ENCODE measurements at places on chromosomes 6 and 20.
A peak's percentile ranks its signal among the peaks of the same experiment; 100 is the strongest.

DNA sequence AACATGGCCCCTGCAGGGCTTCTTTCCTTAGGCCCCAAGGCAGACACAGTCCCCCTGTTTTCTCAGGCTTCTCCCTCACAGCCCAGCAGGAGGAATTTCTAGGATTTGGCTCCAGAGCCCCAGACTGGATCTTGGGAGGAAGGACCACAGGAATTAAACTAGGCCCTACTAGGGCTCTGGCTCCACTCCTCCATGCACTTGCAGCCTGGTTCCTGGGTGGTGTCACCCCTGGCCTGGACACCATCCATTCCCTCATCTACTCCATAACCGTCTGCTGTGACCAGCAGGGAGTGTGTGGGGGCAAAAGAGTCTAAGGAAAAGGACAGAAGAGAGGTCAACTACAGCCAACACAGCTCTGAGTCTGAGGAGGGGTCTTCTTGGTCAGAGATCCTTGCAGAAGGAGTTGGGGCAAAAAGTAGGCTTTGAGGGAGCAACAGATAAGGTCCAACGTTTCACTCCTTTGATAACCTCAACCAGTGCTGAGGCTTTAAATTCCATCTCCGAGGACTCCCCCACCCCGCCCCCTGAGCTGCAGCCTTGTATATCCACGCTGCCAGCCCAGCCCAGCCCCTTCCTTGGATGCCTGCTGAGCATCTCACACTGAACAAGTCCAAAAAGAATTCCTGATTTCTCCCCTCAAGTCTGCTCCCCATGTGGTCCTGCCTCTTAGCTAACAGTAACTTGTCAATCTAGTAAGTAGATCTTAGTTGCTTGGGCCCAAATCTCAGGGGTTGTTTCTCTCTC lies 27.9 kb upstream of the SPDEF start:
- no peak for DNase-seq

GRCh38 chr6:72947534-72947933 lies 277.8 kb downstream of the KHDC1L start:
- no peak for DNase-seq

DNA sequence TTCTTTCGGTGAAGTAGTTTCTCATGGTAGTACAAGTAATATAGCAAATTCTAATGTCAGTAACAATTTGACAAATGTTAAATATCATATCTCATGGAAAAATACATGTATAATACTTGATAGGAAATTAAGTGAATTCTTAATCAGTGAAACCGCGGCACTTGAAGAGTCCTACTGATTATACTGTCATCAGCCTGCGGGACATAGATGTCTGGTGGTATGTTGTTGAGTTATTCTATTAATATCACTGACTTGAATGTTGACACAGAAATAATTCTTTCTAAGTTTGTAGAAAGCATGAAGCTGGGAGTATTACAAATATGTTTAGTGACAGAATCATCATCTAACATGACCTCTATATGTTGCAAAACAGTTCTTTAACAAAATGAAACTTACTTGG lies 479.8 kb upstream of the IMPG1 start:
- no peak for DNase-seq

DNA sequence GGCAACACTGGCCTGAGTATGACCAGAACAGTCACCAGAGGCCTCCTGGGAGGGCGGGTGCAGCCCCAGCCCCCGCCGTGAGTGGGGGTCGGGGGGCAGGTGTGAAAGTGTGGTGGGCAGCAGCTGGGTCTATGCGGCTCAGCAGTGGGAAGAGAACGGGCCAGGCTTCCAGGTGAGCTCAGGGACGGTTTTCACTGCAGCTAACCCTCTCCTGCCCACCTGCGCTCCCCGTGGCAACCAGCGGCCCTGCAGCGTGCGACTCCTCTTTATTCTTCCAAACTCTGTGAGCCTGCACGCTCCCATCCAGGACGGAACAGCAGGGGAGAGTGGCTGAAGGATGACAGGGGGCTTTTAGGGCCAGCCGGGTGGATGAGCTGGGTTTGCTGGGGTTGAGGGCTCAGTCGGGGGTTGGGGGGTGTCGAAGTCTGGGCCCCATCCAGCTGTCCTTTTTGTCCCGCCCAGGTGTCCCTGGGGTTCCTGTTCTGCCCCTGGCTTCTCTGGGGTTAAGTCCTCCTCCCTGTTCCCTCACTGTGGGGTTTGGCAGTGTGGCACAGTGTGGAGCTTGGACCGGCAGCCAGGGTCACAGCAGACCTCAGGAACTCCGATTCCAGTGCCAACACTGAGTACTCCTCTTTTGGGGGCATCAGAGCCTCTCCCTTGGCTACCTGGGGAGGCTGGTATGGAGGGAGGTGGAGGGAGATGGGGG lies 859 bp upstream of the BIRC7 start:
- peak; percentile 31 for DNase-seq

- DNase-seq: no peak
Observed at GRCh38 chr6:10719296-10719963, 3.4 kb upstream of the TMEM14C start.

GRCh38 chr20:1005452-1006027 lies 3.4 kb upstream of the RSPO4 start:
- peak; percentile 62 for DNase-seq

DNA sequence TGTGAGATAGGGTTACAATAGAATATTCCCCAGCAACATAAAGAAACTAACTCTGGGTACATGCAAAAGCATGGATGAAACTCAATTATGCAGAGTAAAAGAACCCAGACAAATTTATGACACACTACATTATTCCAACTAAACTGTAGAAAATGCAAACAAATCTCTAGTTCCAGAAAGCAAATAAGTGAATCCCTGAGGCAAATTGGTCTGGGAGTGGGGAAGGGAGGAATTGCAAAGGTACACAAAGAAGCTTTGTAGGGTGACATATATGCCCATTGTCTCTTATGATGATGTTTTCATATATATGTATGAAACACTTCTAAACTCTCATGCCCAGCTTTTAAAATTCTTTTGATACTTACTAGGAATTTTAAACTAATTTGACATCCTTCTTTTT lies 266.0 kb downstream of the CDKAL1 start:
- DNase-seq: no peak

DNA sequence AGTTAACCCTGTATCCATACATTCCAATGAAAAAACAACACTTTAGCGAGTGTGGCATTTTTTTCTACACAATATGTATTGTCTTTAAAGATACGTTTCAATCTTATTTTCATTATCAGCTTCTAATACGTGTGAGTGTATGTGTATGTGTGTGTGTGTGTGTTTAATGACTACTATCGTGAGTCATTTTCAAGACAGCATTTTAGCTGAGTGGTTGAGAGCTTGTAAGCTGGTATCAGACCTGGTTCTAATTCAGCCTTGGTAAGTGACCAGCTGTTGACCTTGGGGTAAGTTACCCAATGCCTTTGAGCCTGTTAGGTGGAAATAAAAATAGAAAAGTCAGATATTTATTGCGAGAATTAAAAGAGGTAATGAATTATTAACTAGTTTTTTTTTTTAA lies 320.0 kb upstream of the NT5E start:
- no peak for DNase-seq

- DNase-seq: peak; percentile 11
Observed at GRCh38 chr6:38976801-38977500, 71.6 kb upstream of the GLP1R start.

DNA sequence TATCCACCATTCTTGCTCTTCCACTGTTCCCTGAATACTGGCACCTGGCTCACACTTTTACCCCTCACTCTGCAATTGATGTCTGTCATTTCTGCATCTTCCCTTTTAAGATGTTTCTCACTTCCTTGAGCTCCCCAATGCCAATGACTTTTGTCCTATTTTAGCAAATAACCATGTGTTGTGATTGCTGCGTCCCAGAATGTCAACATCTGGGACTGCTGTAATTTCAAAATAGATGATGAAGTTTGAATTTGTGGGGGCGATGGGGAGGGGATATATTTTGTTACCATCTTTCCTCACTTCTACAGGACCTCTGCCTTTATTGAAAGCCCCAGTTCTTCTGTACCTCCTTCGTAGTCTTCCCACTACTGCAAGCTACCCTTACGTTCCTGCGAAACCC lies 40.0 kb upstream of the ADGRF5 start:
- DNase-seq: no peak

DNA sequence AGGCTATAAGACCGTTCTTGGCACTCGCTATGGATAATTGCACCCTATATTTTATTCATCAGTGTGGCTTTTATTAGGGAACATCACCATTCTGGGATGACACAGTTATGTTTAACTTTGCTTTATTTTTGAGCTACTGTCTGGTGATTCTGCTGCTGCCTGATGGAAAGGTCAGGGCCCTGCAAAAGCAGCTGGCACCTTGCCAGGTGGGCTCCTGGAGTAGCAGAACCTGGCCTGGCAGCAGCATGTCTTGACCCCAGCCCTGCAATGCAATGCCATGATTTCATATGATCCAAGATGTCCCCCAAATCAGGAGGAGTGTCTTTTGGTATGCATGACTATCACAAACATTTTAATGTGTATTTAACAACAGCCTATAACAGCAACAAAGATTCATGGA lies 228.4 kb upstream of the RSPO3 start:
- no peak for DNase-seq

- DNase-seq: no peak
Observed at GRCh38 chr6:36753671-36754405, 56.2 kb downstream of the RAB44 start.

DNA sequence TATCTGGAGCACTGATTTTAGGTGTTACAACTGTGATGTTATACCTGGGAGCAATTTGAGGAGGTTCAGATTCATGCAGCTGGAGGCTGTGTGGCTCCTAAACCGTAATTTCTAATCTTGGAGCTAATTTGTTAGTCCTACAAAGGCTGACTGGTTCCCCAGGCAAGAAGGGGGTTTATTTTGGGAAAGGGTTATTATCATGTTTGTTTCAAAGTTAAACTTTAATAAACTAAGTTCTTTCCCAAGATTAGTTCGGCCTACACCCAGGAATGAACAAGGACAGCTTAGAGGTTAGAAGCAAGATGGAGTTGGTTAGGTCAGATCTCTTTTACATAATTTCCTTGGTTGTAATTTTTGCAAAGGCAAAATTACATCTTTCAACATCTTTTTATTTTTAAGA lies 135.8 kb downstream of the MYO6 start:
- no peak for DNase-seq

All from large intestine (tissue), 12 donors.